ENCODE measurements at places on chromosomes 13 and 19. TPM values are rescaled to one million over a fixed set of nuclear protein-coding genes. Genes with fewer than 3 reads are reported as not detected.

Gene FGF14
- polyA plus RNA-seq, result not detected

Gene ZNF575
- 0.80 TPM for polyA plus RNA-seq

Gene GPR12
- polyA plus RNA-seq, result not detected

Gene SH2D3A
- polyA plus RNA-seq, result 0.06 TPM

Gene OVOL3
- polyA plus RNA-seq, result not detected

Gene SEMA6B
- 108 TPM for polyA plus RNA-seq

Gene SLC25A41
- 0.06 TPM for polyA plus RNA-seq

- H3K27ac ChIP-seq, result no peak overlapping the region
- H3K27me3 ChIP-seq, result no peaks in the 10 kb centered on the region
- peak overlapping the region; percentile 45 for H3K4me3 ChIP-seq
- DNase-seq, result peak; percentile 53
Measured at GRCh38 chr19:4337906-4338440, 654 bp downstream of the STAP2 start.

GRCh38 chr13:114108894-114109293 lies 23.5 kb downstream of the RASA3 start:
- no peaks in the 10 kb centered on the region for H3K36me3 ChIP-seq
- H3K4me1 ChIP-seq, result peaks cover 26% of the 10 kb centered on the region
- no peaks in the 10 kb centered on the region for H3K27me3 ChIP-seq
- no peak overlapping the region for H3K4me3 ChIP-seq
- no peak overlapping the region for H3K27ac ChIP-seq

GRCh38 chr19:21612403-21612872 lies 107.0 kb downstream of the ZNF429 start:
- DNase-seq, result no peak
- H3K4me3 ChIP-seq, result no peak overlapping the region
- no peaks in the 10 kb centered on the region for H3K36me3 ChIP-seq
- no peak overlapping the region for H3K27ac ChIP-seq

DNA sequence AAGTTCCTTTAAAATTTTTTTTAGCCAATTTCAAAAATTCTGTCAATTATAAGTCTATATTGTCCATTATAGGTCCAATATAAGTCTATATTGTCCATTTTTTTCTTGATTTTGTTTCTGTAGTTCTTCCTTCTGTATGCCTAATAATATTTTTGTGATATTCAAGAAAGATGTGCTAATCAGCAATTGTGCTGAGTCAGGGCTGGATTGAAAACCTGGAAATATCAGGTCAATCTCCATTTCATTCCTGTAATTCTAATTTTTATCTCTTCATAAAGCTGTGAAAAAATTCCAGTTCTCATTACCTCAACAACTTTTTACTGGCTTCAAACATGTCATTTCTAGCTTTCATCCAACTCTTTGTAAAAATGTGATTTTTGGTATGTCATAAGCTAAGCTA lies 353.7 kb downstream of the SLITRK6 start:
- H3K36me3 ChIP-seq, result no peaks in the 10 kb centered on the region
- DNase-seq, result no peak
- no peak overlapping the region for H3K4me3 ChIP-seq
- H3K4me1 ChIP-seq, result no peaks in the 10 kb centered on the region
- no peaks in the 10 kb centered on the region for H3K27me3 ChIP-seq

DNA sequence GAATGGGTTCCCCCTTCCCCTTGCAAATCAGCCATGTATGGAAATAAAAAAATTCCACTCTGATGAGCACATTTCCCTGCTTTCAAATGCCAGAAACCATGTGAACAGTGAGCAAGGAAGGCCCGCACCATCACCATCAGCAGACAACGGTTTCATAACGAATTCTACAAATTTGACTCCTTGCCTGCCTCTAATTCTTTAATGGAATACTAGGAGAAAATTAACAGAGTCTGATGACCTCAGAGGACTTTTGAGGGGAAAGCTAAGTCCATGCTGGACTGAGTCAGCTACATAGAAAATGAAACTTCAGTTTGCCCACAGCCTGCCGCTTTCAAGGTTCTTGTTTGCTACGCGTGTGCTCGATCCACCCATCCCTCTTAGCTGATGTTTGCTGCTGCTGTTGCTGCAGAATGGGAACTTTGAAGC lies 46.7 kb upstream of the KL start:
- peak overlapping the region; percentile 49 for H3K27ac ChIP-seq
- H3K4me1 ChIP-seq, result peaks cover 16% of the 10 kb centered on the region
- H3K27me3 ChIP-seq, result peaks cover 3% of the 10 kb centered on the region
- no peaks in the 10 kb centered on the region for H3K36me3 ChIP-seq

DNA sequence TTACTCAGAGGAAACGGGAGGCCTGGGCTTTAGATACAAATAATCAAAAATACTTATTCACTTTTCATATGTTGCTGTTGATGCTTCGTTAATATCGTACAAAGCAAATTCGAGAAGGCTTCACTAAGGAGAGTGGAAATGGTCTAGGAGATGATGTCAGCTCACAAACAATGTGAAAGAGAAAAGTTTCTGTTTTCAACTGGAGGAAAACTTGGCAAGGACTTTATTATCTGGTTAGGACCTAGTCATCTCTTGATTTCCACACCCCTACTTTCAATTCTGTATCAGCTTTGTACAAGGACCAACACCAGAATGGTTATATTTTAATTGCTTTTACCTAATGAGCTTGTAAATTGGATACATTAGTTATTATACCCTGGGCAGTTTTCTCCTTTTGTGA lies 88.0 kb downstream of the SLC10A2 start:
- H3K36me3 ChIP-seq, result no peaks in the 10 kb centered on the region
- no peaks in the 10 kb centered on the region for H3K4me1 ChIP-seq
- no peak overlapping the region for H3K27ac ChIP-seq

GRCh38 chr19:16771618-16772017 lies 52.0 kb downstream of the NWD1 start:
- no peaks in the 10 kb centered on the region for H3K4me1 ChIP-seq
- no peaks in the 10 kb centered on the region for H3K27me3 ChIP-seq
- H3K36me3 ChIP-seq, result no peaks in the 10 kb centered on the region
- no peak overlapping the region for H3K4me3 ChIP-seq
- peak; percentile 81 for DNase-seq
- H3K27ac ChIP-seq, result no peak overlapping the region

DNA sequence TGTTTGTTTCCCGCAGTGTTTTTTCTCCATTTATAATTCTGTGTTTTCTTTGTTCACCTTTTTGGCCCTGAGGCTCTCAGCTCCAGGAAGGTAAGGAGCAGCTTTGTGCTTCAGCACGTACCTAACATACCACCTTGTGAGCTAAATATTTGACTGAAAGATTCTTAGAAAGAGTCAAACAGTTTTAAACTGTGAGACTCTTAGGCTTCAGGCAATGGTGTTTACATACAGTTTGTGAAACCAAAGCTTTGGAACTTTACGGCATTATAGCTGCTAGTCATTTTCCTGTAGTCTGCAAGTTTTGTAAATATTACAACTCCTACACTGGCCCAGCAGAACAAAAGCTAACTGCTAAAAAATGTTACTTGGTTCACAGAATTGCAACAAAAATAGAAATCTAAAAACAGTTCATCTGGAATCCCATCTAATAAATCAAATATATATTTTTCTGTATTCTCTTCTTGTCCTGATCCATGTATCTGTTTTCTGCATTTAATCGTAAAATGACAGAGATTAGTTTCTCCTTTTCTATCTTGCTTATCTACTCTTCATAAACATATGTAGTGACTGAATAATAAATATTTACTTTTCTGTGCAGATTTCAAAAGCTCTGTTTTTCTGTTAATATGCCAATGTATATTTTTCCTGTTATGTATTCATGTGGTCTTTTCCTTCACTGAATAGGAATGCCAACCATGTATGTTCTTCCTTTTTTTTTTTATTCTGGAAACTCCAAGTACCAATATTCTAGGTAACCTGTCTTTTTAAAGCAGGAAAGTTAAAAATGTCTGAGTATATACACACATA lies 38.8 kb upstream of the GPI start:
- H3K36me3 ChIP-seq, result peaks cover 10% of the 10 kb centered on the region
- H3K4me1 ChIP-seq, result peaks cover 15% of the 10 kb centered on the region
- peak overlapping the region; percentile 14 for H3K27ac ChIP-seq
- peak; percentile 44 for DNase-seq
- H3K27me3 ChIP-seq, result no peaks in the 10 kb centered on the region

- no peaks in the 10 kb centered on the region for H3K27me3 ChIP-seq
- peaks cover 7% of the 10 kb centered on the region for H3K4me1 ChIP-seq
- H3K4me3 ChIP-seq, result no peak overlapping the region
- no peaks in the 10 kb centered on the region for H3K36me3 ChIP-seq
- DNase-seq, result no peak
Measured at GRCh38 chr19:17540174-17540573, 15.3 kb upstream of the COLGALT1 start.

GRCh38 chr19:5420953-5421352 lies 34.3 kb upstream of the ZNRF4 start:
- H3K27ac ChIP-seq, result no peak overlapping the region
- H3K4me1 ChIP-seq, result no peaks in the 10 kb centered on the region
- no peaks in the 10 kb centered on the region for H3K27me3 ChIP-seq
- no peaks in the 10 kb centered on the region for H3K36me3 ChIP-seq
- DNase-seq, result no peak

All from endothelial cell of umbilical vein (primary cell).